Esophagus squamous epithelium (tissue), 5 donors: ENCODE measurements at places on chromosomes 13 and 19. TPM values are rescaled to one million over a fixed set of nuclear protein-coding genes. Genes with fewer than 3 reads are reported as not detected.

SPACA4 gene
- total RNA-seq: 1.4 TPM

WDR87 gene
- total RNA-seq: not detected

CPAMD8 gene
- 8.2 TPM for total RNA-seq

GRCh38 chr19:38046254-38047048, 139.4 kb downstream of the SIPA1L3 start:
- H3K27ac ChIP-seq: peak overlapping the region; percentile 28
- no peak for DNase-seq
- H3K27me3 ChIP-seq: no peaks in the 10 kb centered on the region
- H3K36me3 ChIP-seq: no peaks in the 10 kb centered on the region
- H3K4me1 ChIP-seq: no peaks in the 10 kb centered on the region
- no peak overlapping the region for H3K4me3 ChIP-seq

- no peaks in the 10 kb centered on the region for H3K36me3 ChIP-seq
- no peaks in the 10 kb centered on the region for H3K4me1 ChIP-seq
- no peak for DNase-seq
- no peak overlapping the region for H3K4me3 ChIP-seq
- H3K27ac ChIP-seq: no peak overlapping the region
- no peaks in the 10 kb centered on the region for H3K27me3 ChIP-seq
Measured at GRCh38 chr13:112679932-112680677, 9.7 kb upstream of the ATP11A start.

DNA sequence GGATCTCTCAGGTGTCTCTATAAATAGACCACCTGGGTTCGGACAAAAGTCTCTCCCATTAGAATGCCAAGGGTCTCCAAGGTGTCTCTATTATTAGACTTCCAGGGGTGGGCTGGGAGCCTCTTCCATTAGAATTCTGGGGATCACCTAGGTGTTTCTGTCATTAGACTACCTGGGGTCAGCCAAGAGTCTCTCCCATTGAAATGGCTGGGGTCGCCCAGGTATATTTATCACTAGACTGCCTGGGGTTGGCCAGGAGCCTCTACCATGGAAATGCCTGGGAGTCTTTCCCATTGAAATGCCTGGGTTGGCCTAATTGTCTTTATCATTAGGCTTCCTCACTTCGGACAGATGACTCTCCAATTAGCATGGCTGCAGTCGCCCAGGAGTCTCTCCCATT, 1565.5 kb downstream of the UQCRFS1 start:
- H3K4me1 ChIP-seq: no peaks in the 10 kb centered on the region
- H3K27me3 ChIP-seq: no peaks in the 10 kb centered on the region
- H3K4me3 ChIP-seq: no peak overlapping the region
- H3K36me3 ChIP-seq: no peaks in the 10 kb centered on the region
- H3K27ac ChIP-seq: no peak overlapping the region

- DNase-seq: no peak
- no peaks in the 10 kb centered on the region for H3K4me1 ChIP-seq
- H3K27ac ChIP-seq: no peak overlapping the region
- no peaks in the 10 kb centered on the region for H3K36me3 ChIP-seq
- no peak overlapping the region for H3K4me3 ChIP-seq
Measured at GRCh38 chr19:14632286-14632685, 42.4 kb downstream of the ADGRE3 start.

- no peak overlapping the region for H3K4me3 ChIP-seq
- no peaks in the 10 kb centered on the region for H3K4me1 ChIP-seq
- no peak overlapping the region for H3K27ac ChIP-seq
Measured at GRCh38 chr19:10707440-10707839, 6.2 kb downstream of the QTRT1 start.

GRCh38 chr19:48992581-48993174, 431 bp downstream of the GYS1 start:
- H3K27me3 ChIP-seq: no peaks in the 10 kb centered on the region
- peak overlapping the region; percentile 83 for H3K4me3 ChIP-seq
- H3K4me1 ChIP-seq: peaks cover 32% of the 10 kb centered on the region
- H3K36me3 ChIP-seq: peaks cover 12% of the 10 kb centered on the region
- H3K27ac ChIP-seq: peak overlapping the region; percentile 97

GRCh38 chr13:99766641-99767045, 204.9 kb downstream of the ZIC5 start:
- H3K36me3 ChIP-seq: no peaks in the 10 kb centered on the region
- no peak overlapping the region for H3K4me3 ChIP-seq
- H3K4me1 ChIP-seq: no peaks in the 10 kb centered on the region
- DNase-seq: no peak
